ENCODE measurements at places on chromosomes 7 and 10.
A peak's percentile ranks its signal among the peaks of the same experiment; 100 is the strongest.

- DNase-seq: no peak
Observed at GRCh38 chr7:78062214-78062613, 263.6 kb downstream of the PHTF2 start.

DNA sequence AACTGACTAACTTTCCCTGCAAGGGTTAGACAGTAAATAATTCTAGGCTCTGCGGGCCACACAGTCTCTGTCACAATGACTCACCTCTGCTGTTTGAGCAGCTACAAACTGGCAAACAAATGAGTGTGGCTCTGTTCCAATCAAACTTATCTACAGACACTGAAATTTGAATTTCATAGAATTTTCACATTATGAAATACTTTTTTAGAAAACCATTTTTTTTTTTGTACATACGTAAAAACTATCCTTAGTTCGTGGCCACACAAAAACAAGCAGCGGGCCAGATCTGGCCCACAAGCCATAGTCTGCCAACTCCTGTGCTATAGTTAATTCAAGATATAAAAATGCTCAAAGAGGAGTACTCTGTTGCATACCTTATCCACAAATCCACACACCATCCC lies 32.6 kb downstream of the PIP4K2A start:
- peak; percentile 27 for DNase-seq

- DNase-seq: peak; percentile 70
Observed at GRCh38 chr7:92833766-92834506, 2.4 kb downstream of the CDK6 start.

DNA sequence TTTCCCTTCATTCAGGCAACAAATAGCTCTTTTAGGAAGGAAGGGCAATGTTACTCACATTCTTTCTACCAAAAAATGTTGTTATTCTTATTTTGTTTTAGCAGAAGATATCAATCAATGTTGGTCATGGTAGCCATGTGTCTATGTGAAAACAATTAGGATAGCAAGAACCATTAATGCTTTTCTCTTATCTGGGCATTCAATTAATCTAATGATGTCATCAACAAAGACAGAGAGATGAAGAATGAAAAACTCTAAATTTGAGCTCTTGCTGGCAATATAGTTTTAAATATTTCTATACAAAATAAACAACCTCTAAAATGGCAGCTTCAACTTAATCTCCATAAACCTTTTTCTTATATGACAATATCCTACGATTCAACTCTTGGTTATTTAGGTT lies 353.7 kb upstream of the ANKRD30A start:
- DNase-seq: no peak

- DNase-seq: no peak
Observed at GRCh38 chr10:73838827-73839226, 27.4 kb upstream of the NDST2 start.

GRCh38 chr10:57964351-57964750 lies 303.3 kb downstream of the IPMK start:
- DNase-seq: no peak

Measured in stimulated activated CD4-positive, alpha-beta T cell treated with anti-CD3 and anti-CD28 coated beads, Interleukin-15, amount 100 ng/mL, for 48 hours (primary cell).